ENCODE measurements at places on chromosomes 3 and 15. TPM values are rescaled to one million over a fixed set of nuclear protein-coding genes. Genes with fewer than 3 reads are reported as not detected.

Gene GOLGA8K
- 0.09 TPM for total RNA-seq

Gene GUCA1C
- not detected for total RNA-seq

Gene TUSC7
- not detected for total RNA-seq

Gene CLDN16
- under 0.01 TPM for total RNA-seq

Gene SH2D7
- total RNA-seq, result not detected

Gene NMNAT3
- total RNA-seq, result 0.28 TPM

Gene TF
- 0.28 TPM for total RNA-seq

Gene CCR1
- total RNA-seq, result 1.3 TPM

Gene SPCS1
- 43.4 TPM for total RNA-seq

Gene WDR72
- not detected for total RNA-seq

Gene SPINK8
- total RNA-seq, result not detected

Data from smooth muscle cell of bladder (primary cell).